ENCODE measurements at places on chromosomes 3 and 15.
A peak's percentile ranks its signal among the peaks of the same experiment; 100 is the strongest.

GRCh38 chr15:68045289-68046265, 8.5 kb upstream of the PIAS1 start:
- DNase-seq, result no peak

DNA sequence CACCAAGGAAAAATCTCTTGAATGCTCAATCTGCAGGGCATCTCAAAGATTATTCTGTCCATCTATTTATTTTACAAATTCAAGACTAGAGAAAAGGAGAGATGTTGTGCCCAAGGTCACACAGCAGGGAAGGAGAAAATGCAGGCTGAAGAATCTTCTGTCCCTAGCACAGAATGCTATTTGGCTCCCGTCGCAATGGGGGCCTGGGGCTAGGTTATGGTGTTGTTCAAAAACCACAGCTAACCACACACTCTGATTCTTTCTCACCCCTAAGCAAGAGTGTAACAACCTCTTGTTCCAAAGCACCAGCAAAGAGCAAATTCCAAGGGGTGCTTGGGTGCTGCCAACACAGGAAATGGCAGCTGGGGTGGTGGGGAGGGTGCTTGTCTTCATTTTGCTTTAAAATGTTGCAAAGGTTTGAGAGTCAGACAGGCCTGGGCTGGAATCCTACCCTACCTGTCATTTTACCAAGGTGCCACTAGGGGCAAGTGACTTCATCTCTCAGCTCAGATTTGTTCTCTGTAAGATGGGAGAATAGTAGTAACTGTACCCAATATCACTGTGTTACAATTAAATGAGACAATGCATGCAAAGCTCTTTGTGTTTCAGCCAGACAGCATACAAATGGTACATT, 112.5 kb downstream of the ADAMTS9 start:
- peak; percentile 4 for DNase-seq

DNA sequence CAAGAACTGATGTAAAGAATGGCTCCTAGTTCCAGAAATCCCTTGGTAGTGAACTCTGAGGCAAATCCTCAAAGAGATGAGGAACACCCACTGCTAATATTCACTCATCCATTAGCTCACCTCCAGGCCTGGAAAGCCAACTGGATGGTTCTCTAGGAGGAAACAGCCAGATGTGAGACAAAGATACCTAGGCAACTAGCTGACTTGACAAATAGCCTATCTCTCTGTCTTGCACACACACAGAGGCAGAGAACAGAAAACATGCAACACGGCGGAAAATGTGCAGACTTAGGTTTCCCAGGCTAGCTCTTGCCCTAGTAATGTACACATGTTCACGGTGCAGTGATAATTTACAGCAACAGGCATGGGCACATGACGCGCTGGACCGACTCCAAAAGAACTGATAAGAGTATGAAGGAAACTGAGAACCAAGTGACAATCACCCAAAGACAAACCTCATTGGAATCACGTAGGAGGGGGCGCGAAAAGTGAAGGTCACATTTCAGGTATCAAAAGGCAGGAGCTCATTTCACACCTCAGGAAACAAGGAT, 318.1 kb downstream of the FOXP1 start:
- no peak for DNase-seq

- DNase-seq, result no peak
Measured at GRCh38 chr15:72133211-72133610, 15.0 kb downstream of the SENP8 start.

- no peak for DNase-seq
Measured at GRCh38 chr15:61489571-61489970, 260.5 kb upstream of the RORA start.

GRCh38 chr15:22973987-22974386, 6.2 kb downstream of the CYFIP1 start:
- DNase-seq, result no peak

DNA sequence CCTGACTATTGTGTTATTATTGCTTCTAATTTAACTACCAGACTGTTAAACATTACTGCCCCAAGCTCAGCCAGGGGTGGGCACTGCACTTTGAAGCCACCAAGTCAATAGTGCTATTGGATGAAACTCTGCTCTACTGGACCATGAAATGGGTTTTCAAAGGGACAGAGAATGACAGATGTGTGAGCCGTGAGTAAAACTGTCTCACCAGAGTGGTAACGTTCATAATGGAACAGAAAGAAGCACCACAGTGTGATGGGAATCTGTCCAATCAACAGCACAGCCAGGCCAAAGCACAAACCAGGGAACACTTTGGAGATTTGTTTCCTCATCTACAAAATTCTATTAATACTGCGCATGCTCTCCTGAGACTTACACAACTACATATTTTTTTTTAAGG, 171.8 kb upstream of the LPP start:
- DNase-seq, result no peak

- DNase-seq, result peak; percentile 13
Measured at GRCh38 chr3:168040607-168041208, 55.0 kb downstream of the GOLIM4 start.

DNA sequence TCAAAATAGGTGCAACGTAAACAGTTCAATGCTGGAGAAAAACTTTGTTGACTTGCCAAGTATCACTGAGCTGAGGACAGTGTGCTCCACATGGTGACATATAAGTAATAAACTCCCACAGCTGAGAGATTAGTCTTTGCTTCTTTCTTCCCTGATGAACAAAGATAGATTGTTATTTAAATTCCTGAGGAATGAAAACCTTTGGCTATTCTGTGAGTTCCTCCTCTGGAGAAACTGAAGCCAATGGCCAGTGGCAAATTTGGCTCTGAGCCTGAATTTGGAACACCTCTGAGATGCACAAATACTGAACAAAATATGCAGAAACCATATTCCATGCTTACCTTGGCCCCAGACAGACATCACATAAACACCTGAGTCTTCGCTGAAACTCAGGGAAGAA, 63.3 kb downstream of the RPL22L1 start:
- no peak for DNase-seq

DNA sequence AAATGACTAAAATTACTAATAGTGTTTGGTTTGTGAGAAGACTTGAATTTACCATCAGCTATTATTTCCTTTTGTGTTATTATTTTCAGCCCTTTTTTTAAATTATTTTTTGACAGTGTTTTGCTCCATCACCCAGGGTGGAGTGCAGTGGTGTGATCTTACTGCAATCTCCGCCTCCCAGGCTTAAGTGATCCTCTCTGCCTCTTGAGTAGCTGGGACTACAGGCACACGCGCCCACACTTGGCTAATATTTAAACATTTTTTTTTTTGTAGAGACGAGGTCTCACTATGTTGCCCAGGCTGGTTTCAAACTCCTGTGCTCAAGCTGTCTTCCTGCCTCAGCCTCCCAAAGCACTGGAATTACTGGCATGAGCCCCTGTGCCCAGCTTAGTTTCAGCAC, 31.7 kb upstream of the UTS2B start:
- DNase-seq, result no peak

- no peak for DNase-seq
Measured at GRCh38 chr3:73383470-73384049, 241.2 kb downstream of the PDZRN3 start.

DNA sequence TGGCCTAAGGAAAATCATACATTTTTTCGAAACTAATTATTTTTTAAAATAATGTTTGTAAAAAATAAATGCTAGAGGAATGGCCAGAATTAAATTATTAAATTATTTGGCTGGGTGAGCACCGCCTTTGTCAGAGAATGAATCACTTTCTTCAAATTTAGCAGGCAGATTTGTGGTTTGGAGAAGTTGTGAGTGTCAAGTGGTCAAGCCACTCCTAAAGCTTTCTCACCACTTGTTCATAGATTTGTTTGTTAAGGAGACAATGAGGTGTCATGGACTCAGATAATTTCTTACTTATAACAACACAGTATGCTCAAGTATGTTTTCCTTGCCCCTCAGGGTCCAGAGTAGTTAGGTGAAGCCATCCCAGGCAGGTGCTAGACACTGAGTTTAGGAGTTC, 196.2 kb downstream of the TUSC7 start:
- DNase-seq, result no peak

- no peak for DNase-seq
Measured at GRCh38 chr3:82132210-82133069, 371.0 kb upstream of the GBE1 start.

GRCh38 chr15:27094235-27094634, 123.3 kb downstream of the GABRG3 start:
- no peak for DNase-seq

DNA sequence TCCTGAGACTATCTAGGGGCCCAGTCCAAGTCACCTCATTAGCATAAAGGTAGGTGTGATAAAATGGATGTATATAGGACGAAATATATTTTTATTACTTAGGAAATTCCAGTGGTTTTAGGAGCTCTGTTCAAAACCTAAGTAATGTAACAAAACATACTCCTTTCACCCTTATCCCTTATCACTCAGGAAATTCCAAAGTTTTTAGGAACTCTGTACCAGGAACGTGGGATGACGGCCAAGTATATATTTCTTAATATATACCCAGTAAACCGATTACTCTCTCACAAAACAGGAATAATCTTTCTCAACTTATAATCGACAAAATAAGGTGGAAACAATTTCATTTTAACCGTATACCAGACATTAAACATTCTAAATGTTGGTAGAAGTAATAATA, 195.7 kb downstream of the ZPLD1 start:
- DNase-seq, result no peak

GRCh38 chr3:18648868-18649462, 223.8 kb upstream of the SATB1 start:
- DNase-seq, result no peak

GRCh38 chr3:4983739-4984510, 4.7 kb downstream of the BHLHE40 start:
- DNase-seq, result no peak

DNA sequence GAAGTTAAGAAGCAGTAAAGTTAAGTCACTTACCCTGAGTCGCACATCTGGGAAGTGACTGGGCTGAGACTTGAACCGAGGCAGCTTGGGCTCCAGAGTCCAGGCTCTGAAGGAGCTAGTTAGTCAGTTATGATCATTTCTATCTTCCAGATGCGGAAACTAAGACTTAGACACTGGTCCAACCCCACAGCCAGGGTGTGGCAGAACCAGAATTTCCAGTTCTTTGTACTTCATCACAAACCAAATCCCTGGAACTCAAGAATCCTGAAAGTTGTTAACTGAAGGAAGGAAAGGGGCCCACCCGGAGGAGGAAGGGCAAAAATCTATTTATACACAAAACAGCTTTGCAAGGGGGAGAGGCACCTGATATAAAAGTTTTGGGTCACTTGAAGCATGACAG, 389.9 kb downstream of the SHQ1 start:
- DNase-seq, result no peak

DNA sequence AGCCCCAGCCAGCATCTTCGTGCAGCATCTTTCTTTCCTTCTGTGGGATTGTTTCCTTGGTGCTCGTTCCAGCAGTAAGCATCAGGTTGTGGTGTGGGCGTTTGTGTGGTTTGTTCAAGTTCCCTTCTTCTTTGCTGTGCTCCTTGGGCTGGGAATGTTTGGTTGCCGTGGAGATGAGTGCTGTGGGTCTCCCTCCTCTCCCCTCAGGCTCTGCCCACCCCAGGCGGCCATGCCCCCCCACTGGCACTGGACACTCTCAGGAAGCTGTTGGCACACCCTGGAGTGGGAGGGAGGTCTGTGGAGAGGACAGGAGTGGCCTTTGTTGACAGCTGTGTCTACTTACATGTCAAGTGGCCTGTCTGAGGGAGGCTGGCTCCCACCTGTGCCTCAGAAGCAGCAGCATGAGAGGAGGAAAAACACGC, 46.5 kb upstream of the SACM1L start:
- no peak for DNase-seq

GRCh38 chr3:122952520-122952919, 75.0 kb downstream of the SEMA5B start:
- DNase-seq, result no peak

All from Panc1 (cell line).